Sciatic nerve (tissue), 2 donors: ENCODE measurements at places on chromosomes 6 and 20. TPM values are rescaled to one million over a fixed set of nuclear protein-coding genes. Genes with fewer than 3 reads are reported as not detected.

GRCh38 chr6:52634211-52634610 lies 36.7 kb upstream of the TMEM14A start:
- DNase-seq: no peak

- no peak for DNase-seq
Observed at GRCh38 chr6:14286144-14286543, 168.6 kb downstream of the CD83 start.

- DNase-seq: no peak
Observed at GRCh38 chr6:44567406-44567805, 179.9 kb downstream of the CDC5L start.

GRCh38 chr6:70673601-70674000 lies 5.9 kb downstream of the SMAP1 start:
- no peak for DNase-seq

GRCh38 chr20:49677777-49678758 lies 35.6 kb downstream of the B4GALT5 start:
- no peak for DNase-seq

GRCh38 chr20:4151342-4151741 lies 136.0 kb upstream of the RNF24 start:
- DNase-seq: no peak

DNA sequence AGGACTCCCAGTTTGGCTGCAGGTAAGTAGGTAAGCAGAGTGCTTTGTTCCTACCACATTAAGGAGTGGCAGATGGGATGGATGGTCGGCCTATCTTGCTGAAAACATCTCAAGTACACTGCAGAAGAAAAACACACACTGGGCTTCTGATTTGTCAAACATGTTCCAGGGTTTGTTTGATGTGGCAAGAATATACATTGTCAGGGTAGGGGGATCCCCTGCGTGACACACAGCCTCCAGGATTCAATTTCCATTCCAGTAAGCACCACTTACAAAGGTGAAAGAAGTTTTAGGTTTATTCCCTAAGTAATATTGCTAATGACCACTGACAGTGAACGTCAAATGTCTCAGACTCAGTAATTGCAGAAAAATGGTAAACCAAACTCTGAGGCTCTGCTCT lies 26.0 kb upstream of the KIF16B start:
- DNase-seq: no peak

DNA sequence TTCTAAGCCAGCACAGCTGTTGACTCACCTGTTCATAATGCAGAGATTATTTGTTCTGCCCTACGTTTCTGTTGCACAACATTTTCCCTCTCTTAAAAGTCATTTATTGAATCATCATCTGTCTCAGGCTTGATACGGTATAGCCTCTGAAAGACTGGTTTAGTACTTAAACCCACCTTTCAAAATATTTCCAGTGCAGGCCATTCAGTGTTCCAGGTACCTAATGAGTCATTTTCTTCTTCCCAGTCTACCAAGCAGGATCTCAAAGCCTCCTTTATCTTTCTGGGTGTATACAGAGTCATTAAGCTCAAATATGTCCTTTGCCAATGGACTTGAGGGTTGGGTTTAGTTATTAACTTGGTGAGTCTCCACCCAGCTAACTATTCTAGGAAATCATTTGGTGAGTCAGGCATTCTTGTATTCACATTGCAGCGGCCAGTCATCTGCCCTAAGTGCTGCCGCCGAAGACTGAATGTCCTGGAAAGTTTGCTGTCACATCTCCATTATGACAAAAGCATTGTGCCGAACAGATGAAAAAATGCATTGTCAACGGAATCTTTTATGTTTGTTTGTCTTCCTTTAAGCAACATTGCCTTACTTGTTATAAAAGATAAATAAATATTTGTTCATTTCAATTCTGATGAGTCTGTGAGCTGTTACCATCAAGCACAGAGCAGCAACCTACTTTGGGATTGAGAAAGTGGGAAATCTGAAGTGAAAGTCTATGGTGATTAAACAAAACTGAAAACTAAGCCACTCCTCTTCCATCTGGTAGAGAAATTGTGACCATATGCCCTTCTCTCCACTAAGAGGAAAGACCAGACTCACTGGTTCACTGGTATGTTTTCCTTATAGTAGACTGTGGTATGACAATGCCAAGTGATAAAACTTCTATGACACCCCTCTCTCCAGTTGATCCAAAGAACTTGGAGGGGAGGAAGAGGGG lies 14.3 kb upstream of the FAM135A start:
- DNase-seq: no peak

DNA sequence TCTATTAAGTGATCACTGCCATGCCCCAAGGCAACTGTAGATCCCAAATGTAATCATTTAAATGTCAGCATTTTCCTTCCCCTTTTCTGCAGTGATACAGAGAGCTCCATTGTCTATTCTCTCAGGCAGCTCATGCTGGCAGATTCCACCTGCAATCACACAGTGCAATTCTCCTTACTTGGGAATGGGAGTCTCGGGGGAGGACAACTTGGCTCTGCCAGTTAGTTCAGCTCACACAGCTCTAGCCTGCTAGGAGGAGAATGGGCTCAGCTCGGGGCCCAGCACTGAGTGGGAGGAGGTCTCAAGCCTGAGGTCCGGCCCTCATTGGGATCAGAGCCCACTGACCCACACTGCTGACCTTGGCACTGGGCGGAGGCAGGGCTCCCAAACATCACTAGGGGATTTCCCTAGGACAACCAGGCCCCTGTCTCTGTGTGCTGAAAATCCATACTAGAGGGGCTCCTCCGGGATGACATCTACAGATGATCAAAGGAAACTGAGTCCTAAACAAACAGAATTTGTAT lies 109.2 kb upstream of the ASF1A start:
- DNase-seq: peak; percentile 76

GRCh38 chr6:109912952-109913351 lies 65.2 kb upstream of the GPR6 start:
- DNase-seq: no peak

- no peak for DNase-seq
Observed at GRCh38 chr20:44448753-44449546, 26.7 kb upstream of the TTPAL start.

GRCh38 chr20:51710361-51710894 lies 57.8 kb downstream of the ATP9A start:
- no peak for DNase-seq

GRCh38 chr6:159919800-159920199 lies 29.0 kb downstream of the MAS1 start:
- no peak for DNase-seq

- DNase-seq: peak; percentile 70
Observed at GRCh38 chr6:21808551-21809242, 215.1 kb downstream of the SOX4 start.

- DNase-seq: no peak
Observed at GRCh38 chr6:114432400-114432799, 89.6 kb upstream of the HS3ST5 start.

- DNase-seq: no peak
Observed at GRCh38 chr6:168216751-168217191, 102.8 kb downstream of the DACT2 start.

- DNase-seq: no peak
Observed at GRCh38 chr20:57414867-57415592, 23.8 kb downstream of the RBM38 start.

DNA sequence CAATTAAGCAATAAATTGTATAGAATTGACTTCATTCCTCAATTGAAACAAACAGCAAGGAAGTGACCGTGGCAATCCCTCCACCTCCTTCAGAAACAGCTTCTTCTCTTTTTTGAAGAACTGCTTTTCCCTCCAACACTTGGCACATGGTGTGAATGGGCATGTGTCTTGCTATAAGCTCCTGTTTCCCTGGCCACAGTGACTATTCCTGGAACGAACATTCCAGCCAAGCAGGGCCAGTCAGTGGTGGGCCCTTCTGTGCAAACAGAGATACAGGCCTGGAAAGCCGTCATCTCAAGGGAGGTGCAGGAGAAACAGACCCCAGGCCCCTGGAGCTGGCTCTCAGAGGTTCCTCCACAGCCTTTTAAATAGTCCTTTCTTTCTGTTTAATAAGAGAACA lies 6.9 kb downstream of the TXNDC5 start:
- no peak for DNase-seq

- no peak for DNase-seq
Observed at GRCh38 chr20:24647713-24648112, 178.3 kb downstream of the SYNDIG1 start.

DNA sequence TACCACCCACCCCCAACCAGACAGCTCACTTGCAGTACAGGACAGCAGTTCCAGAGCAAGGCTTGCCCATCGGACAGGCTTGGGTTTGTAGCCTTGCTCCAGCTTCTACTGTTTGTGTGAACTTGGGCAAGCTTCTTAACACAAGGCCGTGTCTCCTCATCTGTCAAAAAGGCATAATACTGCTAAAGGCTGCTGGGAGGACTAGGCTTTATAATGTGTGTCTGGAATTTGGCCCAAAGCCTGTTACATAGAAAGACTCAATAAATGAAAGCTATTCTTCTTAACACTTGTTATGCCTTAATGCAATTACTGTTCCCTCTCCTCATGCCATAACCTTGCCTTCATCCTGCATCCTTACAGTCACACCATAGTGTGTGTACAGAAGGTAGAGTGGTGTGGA lies 43.4 kb downstream of the LYRM4 start:
- no peak for DNase-seq

- no peak for DNase-seq
Observed at GRCh38 chr20:54148947-54149764, 24.6 kb downstream of the CYP24A1 start.

- DNase-seq: no peak
Observed at GRCh38 chr6:27767851-27768250, 144.3 kb downstream of the OR2B2 start.

DNA sequence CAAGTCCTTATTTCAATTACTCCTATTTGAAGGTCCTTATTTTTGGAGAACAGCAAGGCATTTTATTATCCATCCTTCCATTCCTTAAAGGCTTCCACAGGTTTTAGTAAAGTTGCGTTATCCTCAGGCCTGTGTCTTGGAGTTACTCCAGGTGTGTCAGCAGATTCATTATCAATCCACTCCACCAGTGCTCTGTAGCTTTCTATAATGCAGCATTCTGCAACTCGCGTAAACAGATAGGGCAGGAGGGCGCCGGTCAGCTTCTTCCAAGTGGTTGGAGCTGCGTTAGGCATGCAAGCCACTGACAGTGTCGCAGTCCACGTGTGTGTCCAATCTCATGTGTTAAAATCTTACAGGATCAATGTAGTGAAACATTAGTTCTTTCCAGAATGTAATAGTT lies 75.8 kb downstream of the SYTL3 start:
- no peak for DNase-seq

- DNase-seq: no peak
Observed at GRCh38 chr6:39102821-39103136, 12.2 kb downstream of the SAYSD1 start.

DNA sequence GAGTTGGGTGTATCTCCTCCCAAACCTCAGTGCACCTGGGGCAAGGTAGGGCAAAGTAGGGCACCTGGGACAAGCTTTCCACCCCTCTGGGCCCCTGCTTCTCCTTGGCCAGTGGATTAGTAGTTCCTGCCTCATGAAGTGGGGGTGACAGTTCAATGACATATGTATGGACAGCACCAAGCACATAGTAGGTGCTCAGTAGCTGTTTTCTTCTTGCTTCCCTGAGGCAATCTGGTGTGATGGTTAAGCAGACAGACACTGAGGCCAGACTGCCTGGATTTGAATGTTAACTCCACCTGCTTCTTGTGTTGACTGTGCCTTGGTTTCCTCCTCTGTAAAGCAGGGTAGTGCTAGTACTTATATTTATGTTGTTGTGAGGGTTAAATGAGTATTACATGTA lies 25.8 kb downstream of the EPB41L1 start:
- DNase-seq: no peak

DNA sequence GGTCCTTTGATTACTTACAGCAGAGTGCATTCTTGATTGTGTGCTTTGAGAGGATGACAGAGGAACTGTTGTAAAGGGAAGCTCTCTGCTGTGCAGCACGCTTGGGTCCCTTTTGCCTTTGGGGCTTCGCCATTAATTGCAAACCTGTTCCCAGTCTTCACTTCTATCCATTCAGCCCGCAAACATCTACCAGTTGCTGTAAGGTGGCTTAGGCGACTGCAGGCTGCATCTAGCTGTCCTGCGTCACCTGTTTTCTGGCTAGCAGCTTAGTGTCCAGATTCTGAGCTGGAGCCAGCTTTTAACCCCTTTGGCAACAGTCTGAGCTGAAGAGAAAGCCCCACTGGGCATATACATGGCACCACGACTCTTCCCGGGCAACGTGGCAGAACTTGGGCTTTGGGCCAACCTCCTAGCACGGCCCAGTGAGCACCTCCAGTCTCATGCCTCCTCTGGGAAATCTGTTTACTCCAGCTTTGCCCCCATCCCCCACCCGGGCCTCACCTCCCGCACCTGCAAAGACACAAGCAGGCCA lies 2.5 kb upstream of the FASTKD5 start:
- DNase-seq: no peak

DNA sequence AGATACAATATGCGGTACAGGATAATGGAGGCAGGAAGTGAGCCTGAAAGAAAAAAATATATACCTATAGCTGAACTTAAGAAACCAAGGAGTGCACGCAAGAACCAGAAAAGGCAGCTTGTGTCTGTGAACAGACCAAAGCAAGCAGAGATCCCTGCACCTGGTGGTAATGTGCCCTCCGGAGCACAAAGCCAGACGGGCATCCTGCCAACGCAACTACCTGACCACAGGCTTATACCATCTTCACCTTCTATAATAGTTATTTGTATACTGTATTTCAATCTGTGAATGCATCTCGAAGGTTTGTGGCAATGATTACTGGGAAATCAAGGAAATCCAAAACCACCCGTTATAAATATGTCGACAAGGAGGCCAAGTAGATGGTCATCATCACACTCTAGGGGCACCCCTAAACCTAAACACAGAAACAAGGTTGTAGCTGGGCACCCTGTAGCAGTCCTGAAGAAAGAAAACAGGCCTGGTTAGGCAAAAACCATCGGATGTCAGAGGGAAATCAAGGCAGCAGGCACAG lies 801 bp downstream of the FBXL4 start:
- DNase-seq: peak; percentile 62

DNA sequence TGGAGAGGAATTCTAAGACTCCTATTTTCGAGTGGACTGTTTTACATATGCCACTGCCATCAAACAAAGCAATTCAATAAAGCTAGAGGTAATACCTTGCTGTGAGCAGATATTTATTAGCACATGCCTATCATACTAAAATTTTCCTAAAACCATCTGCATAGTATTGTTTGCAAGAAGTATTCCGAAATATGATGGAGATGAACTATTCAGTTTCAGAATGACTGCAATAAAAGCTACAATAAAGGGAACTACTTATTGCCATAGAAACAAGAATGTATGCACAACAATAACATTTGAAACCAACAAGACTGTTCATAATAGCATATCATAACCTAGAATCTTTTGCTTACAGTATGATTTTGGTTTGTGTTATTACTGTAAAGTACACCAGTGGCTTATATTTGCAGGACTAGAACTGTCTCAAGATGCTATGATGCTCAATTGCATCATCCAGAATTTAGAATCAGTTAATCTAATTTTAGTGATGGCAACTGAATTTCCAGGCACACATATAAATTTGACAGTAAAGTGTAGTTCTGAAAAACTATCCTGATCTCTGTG lies 144.3 kb downstream of the GRIK2 start:
- no peak for DNase-seq

GRCh38 chr6:34904990-34905613 lies 16.0 kb downstream of the ANKS1A start:
- no peak for DNase-seq

Gene BEND3
- 2.4 TPM for total RNA-seq

Gene LY6G5C
- total RNA-seq: 2.1 TPM

Gene HS3ST5
- total RNA-seq: 1.9 TPM

Gene ZSCAN12
- 7.3 TPM for total RNA-seq

Gene PNLDC1
- not detected for total RNA-seq

Gene C20orf202
- total RNA-seq: 0.80 TPM

Gene EPB41L2
- total RNA-seq: 889 TPM

Gene DEFB115
- not detected for total RNA-seq

Gene ZC2HC1B
- not detected for total RNA-seq

Gene JAG1
- total RNA-seq: 81.6 TPM

Gene ZBTB46
- 30.2 TPM for total RNA-seq

Gene SEMG1
- not detected for total RNA-seq

Gene C6orf163
- 4.7 TPM for total RNA-seq
